ENCODE measurements at places on chromosomes 16 and 17.

- DNase-seq, result no peak
Observed at GRCh38 chr16:64910356-64910755, 211.5 kb downstream of the CDH11 start.

DNA sequence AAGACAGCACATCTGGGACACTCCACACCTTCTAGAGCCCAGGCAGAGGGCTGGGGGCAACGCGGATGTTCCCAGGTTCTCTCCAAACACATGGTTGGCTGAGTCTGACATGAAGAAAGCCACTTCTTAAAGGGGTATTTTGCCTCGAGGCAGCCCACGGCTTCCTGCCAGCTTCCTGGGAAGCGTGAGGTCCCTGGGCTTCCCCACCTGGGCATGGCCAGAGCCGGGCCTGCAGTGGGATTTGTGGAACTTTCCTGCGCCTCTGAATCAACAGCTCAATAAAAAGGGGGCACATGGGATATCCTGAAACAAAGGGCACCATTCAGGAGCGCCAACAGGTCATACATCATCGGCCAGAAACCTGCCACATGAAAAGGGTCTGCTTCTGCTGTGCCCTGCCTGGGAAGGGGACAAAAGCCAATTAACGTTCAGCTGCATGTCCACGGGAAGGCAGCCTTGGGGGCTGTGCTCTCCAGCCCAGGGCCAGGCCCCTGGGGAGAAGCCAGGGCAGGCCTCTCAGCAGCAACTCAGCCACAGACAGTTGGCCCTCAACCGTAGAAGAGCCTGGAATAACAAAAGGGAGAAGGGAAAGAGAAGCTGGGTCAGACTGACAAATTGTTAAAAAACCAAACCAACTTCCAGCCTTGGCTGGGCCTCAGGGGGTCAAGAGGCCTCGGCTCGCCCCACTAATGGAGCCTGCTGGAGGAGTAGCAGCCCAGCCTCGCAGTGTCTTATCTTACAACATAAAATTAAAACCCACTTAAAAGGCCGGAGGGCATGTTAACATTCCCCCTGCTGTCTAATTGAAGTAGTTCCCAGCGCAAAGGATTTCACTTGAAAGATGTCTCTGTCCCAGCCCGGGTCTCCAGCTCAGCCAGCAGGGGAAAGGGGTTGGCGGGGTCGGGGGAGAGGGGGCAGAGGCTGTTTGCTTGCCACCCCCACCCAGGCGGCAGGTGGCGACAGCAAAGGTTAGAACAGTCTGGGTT is 34.2 kb downstream of the TBX4 start:
- no peak for DNase-seq

- no peak for DNase-seq
Observed at GRCh38 chr17:72771734-72772133, 320.8 kb downstream of the SLC39A11 start.

GRCh38 chr16:4515611-4516233 is 22.9 kb downstream of the CDIP1 start:
- DNase-seq, result no peak

GRCh38 chr17:14203388-14203787 is 33.3 kb downstream of the CDRT15 start:
- no peak for DNase-seq
